Upper lobe of right lung (tissue), 1 donor: ENCODE measurements at places on chromosomes 1 and 21.

DNA sequence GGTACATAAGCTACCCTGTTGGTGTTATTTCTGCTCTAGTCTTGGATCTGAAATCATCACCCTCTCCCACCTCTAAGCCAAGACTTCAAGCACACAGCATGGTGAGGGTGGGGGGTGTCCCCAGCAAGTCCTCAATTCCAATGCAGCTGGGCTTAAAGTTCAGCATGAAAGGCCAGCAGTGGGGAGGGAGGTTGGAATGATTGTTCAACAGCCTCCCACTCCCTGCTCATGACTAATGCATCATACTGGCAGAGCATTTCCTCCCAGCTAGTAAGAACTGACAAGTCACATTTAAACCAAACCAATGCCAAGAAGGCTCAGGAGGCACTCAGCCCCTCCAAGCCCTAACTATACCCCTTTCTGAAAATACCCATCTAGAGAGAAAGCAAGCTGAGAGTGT is 50.1 kb downstream of the TIAM1 start:
- H3K36me3 ChIP-seq = no peaks in the 10 kb centered on the region
- H3K27me3 ChIP-seq = no peaks in the 10 kb centered on the region
- no peak for DNase-seq

DNA sequence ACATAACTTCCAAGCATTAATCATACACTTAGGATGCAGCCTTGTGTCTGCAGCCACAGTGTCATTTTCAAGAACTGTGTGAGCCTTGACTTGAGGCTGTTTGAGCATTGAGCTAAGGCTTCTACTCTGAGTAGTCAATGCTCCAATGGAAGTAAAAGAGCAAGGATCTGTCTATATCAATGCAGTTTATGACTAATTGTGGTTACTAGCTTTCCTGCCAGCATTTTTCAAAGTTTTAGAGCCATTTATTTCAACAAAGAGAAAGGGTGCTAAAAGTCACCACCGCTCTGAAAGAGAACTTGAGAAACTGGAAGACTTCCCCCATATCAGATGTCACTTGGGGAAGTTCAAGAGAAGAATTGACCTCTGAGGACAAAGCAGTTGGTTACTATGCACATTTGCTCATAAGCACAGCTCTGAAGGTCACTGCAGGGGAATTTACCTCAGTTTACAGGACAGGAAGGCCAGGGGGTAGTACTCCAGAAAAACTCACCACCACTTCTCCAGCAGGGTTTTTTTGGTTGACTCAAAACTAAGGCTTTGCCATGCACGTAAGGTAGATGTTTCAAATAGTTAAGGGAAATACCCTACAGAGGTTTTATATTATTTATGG is 24.5 kb upstream of the RGS1 start:
- DNase-seq = no peak
- H3K4me3 ChIP-seq = no peak overlapping the region
- H3K27ac ChIP-seq = peak overlapping the region; percentile 48
- no peaks in the 10 kb centered on the region for H3K4me1 ChIP-seq
- no peaks in the 10 kb centered on the region for H3K36me3 ChIP-seq
- no peaks in the 10 kb centered on the region for H3K27me3 ChIP-seq

GRCh38 chr1:186463511-186463910 is 2.6 kb upstream of the PDC start:
- no peak overlapping the region for H3K4me3 ChIP-seq
- no peak for DNase-seq
- H3K27me3 ChIP-seq = no peaks in the 10 kb centered on the region
- H3K27ac ChIP-seq = no peak overlapping the region

DNA sequence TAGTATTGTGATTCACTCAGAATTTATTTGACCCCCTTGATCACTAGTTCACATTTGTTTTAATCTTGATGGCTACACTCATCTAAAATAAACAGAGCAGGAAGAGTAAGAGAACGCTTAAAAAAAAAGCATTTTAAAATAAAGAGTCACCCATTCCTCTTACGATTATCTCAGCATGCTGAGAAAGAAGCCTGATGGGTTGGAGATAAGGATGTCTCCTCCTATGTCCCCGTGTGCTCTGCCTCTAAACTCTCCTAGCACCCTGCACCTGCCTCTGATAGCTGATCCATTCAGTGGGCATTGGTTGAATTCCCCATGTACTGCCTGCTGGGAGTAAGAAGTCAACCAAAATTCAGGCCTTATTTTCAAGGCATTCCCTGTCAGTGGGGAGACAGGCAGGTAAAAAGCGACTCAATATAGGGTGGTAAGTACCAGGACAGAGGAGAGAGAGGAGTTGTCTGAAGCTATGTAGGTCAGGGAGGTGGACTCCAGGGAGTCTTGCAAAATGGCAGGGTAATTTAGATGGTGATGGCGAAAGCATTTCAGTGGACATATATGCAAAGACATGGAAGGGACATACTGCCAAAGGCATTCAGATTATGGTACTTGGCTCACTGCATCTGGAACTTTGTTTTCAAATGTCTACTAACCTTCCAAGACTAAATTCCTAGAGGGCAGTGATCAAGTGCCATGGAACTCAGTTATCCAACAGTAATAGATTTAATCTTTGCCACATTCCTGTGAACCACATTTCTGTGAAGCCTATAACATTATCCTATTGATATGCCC is 18.4 kb downstream of the ELAVL4 start:
- peaks cover 9% of the 10 kb centered on the region for H3K27me3 ChIP-seq
- H3K36me3 ChIP-seq = no peaks in the 10 kb centered on the region
- no peak overlapping the region for H3K4me3 ChIP-seq
- H3K4me1 ChIP-seq = no peaks in the 10 kb centered on the region
- DNase-seq = no peak

- no peaks in the 10 kb centered on the region for H3K36me3 ChIP-seq
- no peak for DNase-seq
- H3K27me3 ChIP-seq = no peaks in the 10 kb centered on the region
- no peak overlapping the region for H3K27ac ChIP-seq
- no peak overlapping the region for H3K4me3 ChIP-seq
Observed at GRCh38 chr1:35958558-35958957, 27.7 kb downstream of the AGO3 start.

- H3K36me3 ChIP-seq = no peaks in the 10 kb centered on the region
- H3K27me3 ChIP-seq = no peaks in the 10 kb centered on the region
- H3K4me3 ChIP-seq = peak overlapping the region; percentile 73
Observed at GRCh38 chr1:83999316-83999819, 436 bp upstream of the TTLL7 start.

DNA sequence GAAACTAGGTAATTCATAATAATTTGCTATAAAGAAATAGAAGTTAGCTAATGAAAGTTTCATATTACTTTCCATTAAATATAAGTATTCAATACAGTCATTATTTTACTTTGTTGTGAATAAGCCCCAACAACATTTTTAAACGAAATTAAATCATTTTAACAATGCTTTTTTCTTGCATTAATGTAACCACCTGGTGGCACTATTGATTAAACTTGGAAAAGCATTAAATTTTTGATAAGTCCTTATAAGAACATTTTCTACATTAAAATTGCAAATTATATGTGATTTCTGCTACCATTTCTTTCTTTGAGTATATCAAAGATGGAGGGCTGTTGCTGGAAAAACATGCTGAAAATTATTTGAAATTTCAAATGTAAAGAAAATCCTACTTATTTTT is 918.8 kb upstream of the TMPRSS15 start:
- DNase-seq = no peak
- H3K27ac ChIP-seq = no peak overlapping the region
- no peak overlapping the region for H3K4me3 ChIP-seq
- H3K36me3 ChIP-seq = no peaks in the 10 kb centered on the region
- no peaks in the 10 kb centered on the region for H3K27me3 ChIP-seq
- no peaks in the 10 kb centered on the region for H3K4me1 ChIP-seq

DNA sequence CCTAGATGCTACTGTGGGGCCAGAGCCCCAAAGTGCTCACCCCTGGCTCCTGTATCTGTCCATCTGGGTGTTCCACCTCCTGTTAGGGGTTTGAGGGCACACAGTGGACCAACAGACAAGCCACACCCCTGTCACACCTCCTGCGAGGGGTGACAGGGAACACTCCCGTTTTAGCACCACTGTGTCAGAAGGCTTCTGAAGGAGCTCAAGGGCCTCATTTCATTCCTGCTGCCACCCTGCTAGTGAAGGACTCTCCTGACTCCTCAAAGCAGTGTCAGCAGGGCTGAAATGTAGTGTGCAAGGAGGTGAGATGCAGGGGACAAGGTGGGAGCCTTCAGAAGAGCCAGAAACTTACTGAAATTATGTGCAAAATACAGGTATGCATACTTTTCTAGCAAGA is 174.6 kb downstream of the GPATCH2 start:
- H3K36me3 ChIP-seq = no peaks in the 10 kb centered on the region
- no peaks in the 10 kb centered on the region for H3K4me1 ChIP-seq
- H3K27me3 ChIP-seq = no peaks in the 10 kb centered on the region
- no peak for DNase-seq
